Foreskin keratinocyte (primary cell): ENCODE measurements at places on chromosomes 4 and X.

GRCh38 chr4:178470996-178471784 is 1029.0 kb upstream of the AGA start:
- DNase-seq: no peak

- no peak for DNase-seq
These were observed 1.2 kb downstream of the USP46 start for GRCh38 chr4:52657618-52658501.

- peak; percentile 20 for DNase-seq
These were observed 257.7 kb downstream of the OPHN1 start for GRCh38 chrX:68175562-68175961.

- no peak for DNase-seq
These were observed 32.2 kb upstream of the FAT1 start for GRCh38 chr4:186755550-186756519.

DNA sequence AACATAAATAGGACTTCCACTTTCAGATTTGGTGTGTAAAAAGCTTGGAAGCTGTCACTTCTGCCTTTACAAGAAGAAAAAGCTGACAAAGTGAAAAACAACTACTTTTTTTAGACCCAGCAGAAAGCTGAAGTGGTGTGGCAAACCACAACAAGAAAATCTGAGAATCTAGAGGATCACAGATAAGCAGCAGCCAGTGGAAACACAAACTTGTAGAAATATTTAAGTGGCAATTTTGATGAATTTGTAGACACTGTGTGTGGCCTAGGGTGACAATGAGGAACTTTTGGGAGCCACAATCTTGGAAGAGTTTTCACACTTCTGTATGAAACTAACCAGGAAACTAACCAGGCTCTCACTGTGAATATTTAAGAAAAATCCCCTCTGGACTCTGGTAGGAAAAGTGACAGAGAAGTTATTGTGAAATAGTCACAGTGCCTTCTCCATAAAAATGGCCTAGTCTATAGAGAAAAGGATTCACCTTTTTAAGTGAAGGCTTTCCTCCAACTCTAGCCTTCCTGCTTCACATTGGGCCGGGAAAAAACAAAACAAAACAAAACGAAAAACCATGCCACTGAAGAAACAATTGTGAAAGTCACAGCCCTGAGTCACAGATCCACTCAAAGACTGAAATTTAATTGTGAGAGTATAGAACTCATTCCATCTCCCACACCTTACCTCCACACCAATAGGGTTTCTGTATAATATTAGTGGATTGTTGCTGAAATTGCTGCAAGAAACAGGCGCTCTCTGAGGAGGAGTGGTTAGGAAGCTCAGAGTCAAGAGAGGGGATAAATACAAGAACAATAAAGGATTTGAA is 26.7 kb upstream of the GUCY1A1 start:
- no peak for DNase-seq

DNA sequence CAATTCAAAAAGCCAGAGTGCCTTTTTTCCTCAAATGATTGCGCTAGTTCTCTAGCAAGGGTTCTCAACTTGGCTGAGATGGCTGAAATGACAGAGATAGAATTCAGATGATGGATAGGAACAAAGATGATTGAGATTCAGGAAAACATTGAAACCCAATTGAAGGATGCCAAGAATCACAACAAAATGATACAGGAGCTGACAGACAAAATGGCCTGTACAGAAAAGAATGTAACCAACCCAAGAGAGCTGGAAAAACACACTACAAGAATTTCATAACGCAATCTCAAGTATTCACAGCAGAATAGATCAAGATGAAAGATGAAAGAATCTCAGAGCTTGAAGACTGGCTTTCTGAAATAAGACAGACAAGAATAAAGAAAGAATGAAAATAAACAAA is 51.7 kb upstream of the MMAA start:
- no peak for DNase-seq
